ENCODE measurements at places on chromosomes 6 and 20. TPM values are rescaled to one million over a fixed set of nuclear protein-coding genes. Genes with fewer than 3 reads are reported as not detected.
A peak's percentile ranks its signal among the peaks of the same experiment; 100 is the strongest.

DNA sequence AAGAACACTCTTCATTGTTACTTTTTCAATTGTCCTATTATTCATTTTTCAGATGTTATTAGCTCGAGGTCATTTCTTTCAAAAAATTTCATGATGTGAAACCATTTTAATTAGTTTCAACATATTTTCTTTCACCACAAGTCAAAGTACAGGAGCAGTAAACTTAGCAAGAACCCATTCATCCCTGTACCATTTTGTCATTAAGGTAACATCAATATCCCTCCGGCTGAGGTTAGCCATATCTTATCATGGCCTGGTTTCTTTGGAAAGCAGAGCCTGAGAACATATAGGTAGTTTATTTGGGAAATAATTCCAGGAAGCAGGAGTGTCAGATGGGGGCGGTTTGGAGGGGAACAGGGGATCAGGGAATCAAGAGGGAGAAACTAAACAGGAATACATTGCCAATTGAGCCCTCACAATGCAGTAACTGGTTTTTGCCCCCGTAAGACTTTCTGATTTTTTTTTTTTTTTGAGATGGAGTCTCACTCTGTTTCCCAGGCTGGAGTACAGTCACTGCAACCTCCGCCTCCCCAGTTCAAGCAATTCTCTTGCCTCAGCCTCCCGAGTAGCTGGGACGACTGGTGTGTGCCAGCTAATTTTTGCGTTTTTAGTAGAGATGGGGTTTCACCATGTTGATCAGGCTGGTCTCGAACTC is 83.7 kb downstream of the MKKS start:
- DNase-seq = no peak
- H3K4me1 ChIP-seq = peaks cover 30% of the 10 kb centered on the region
- H3K27me3 ChIP-seq = no peaks in the 10 kb centered on the region
- peak overlapping the region; percentile 48 for H3K27ac ChIP-seq
- H3K36me3 ChIP-seq = no peaks in the 10 kb centered on the region
- H3K4me3 ChIP-seq = peak overlapping the region; percentile 7

DNA sequence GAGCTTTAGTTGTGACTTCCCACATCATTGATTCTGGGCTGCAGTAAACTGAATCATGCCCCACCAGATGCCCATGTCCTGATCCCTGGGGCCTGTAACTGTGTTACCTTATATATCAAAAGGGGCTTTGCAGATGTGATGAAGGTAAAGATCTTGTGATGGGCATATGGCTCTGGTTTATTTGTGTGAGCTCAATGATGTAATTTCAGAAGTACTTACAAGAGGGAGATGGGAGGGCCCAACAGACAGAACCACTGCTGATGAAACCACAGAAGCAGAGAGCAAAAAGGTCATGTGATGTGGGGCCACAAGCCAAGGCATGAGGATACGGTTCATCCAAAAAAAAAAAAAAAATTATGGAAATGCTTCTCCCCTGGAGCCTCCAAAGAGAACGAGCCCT is 118.7 kb downstream of the TOX2 start:
- peaks cover 81% of the 10 kb centered on the region for H3K27me3 ChIP-seq
- H3K4me1 ChIP-seq = peaks cover 55% of the 10 kb centered on the region
- H3K4me3 ChIP-seq = no peak overlapping the region
- DNase-seq = peak; percentile 19
- H3K27ac ChIP-seq = no peak overlapping the region

DNA sequence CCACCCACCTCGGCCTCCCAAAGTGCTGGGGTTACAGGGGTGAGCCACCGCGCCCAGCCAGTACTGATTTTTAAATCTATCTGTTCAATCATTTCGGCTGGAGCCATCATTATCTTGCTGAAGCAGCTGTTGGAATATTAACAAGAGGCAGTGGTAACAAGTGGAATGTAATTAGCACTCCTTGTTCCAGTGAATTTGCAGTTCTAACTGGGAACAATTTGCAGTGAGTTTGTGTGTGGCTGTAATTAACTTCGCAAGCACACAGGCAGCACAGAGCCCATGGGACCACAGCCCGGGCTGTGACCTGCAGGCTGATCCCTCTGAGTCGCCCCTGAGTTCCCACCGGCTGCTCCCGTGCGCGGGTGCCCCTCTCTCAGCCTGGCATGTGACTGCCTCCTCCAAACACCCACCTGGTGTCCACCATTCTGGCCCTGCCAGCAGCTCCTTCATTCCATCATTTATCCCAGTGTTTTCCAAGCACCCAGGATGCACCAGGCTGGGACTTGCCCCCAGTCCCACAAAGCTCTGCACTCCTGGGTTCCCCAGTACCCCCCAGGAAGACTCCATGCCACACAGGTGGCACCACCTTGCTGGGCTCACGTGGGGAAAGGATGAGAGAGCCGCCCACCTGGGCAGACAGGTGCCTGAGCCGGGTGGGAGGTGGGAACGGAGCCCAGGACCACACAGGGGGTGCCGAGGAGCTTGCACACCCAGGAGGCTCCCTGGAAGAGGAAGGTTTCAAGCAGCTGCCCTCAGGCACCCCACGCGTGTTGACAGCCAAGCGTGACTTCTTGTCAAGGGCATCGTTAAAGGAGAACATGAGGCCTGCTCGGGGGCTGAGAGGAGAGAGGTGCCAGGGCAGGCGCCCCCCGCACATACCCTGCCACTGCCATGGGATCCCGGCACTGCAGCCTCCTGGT is 75.2 kb downstream of the YTHDF1 start:
- H3K4me1 ChIP-seq = no peaks in the 10 kb centered on the region
- H3K4me3 ChIP-seq = no peak overlapping the region
- DNase-seq = no peak
- H3K36me3 ChIP-seq = no peaks in the 10 kb centered on the region
- peaks cover 14% of the 10 kb centered on the region for H3K27me3 ChIP-seq

DNA sequence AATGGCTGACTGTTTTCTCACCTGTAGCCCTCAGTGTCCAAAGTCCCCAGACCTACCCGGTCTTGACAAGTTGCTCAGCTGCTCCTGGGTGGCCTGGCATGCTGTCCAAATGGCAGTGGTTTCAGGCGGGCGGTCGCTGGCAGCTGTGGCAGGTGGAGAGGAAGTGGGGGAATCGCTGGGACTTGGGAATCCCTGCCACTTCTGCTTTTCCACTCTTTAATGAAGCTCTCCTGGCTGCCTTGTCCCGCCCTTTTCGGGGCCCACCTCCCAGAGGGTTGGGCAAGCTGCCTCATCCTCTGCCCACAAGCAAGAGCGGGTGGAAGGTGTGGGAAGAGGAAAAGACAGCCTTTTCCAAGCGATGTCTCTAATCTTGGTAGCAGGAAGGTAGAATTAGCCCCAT is at the start of gene OCSTAMP:
Gene OCSTAMP (minus strand): TSS at position 194 of the 400 bp plus-strand sequence. CDS start 94 bp downstream, at position 100.
- DNase-seq = no peak
- H3K27me3 ChIP-seq = no peaks in the 10 kb centered on the region

GRCh38 chr20:25250508-25250907 is 2.6 kb downstream of the PYGB start:
- H3K27me3 ChIP-seq = peaks cover 9% of the 10 kb centered on the region
- H3K4me1 ChIP-seq = peaks cover 41% of the 10 kb centered on the region
- H3K36me3 ChIP-seq = no peaks in the 10 kb centered on the region
- no peak for DNase-seq
- H3K4me3 ChIP-seq = no peak overlapping the region

GRCh38 chr20:35319192-35319870 is 27.1 kb upstream of the FAM83C start:
- H3K27ac ChIP-seq = no peak overlapping the region
- no peaks in the 10 kb centered on the region for H3K27me3 ChIP-seq
- H3K4me1 ChIP-seq = peaks cover 44% of the 10 kb centered on the region
- H3K36me3 ChIP-seq = peaks cover 10% of the 10 kb centered on the region
- DNase-seq = no peak

- no peak for DNase-seq
- H3K4me1 ChIP-seq = peaks cover 19% of the 10 kb centered on the region
- H3K4me3 ChIP-seq = no peak overlapping the region
- no peaks in the 10 kb centered on the region for H3K27me3 ChIP-seq
These were observed 68.1 kb downstream of the PHF20 start for GRCh38 chr20:35839904-35840303.

GRCh38 chr6:5567352-5567751 is 306.0 kb downstream of the FARS2 start:
- H3K4me3 ChIP-seq = no peak overlapping the region
- peaks cover 19% of the 10 kb centered on the region for H3K36me3 ChIP-seq
- H3K4me1 ChIP-seq = peaks cover 7% of the 10 kb centered on the region
- H3K27ac ChIP-seq = no peak overlapping the region

DNA sequence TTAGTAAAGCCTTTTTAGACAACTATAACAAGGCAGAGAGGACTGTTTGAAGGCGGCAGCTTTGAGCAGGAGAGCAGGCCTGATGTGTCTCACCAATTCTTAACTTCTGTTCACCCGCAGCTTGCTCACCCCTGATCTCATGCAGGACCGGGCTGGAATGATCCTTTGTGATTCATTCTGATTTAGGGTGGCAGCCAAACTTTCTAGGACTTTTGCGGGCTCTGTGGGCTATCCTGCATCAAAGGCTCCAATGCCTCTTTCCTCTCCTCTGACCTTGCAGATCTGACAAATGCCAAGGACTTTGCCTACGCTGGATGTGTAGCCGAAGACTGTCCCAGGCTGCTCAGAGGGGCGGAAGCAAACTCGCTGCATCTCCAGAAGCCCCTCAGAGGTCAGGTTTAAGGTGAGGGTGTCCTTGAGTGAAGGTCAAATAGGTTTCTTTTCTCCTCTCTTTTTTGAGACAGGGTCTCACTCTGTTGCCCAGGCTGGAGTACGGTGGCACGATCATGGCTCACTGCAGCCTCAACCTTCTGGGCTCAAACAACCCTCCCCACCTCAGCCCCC is 72.3 kb downstream of the VEGFA start:
- no peaks in the 10 kb centered on the region for H3K36me3 ChIP-seq
- H3K27me3 ChIP-seq = peaks cover 27% of the 10 kb centered on the region
- no peaks in the 10 kb centered on the region for H3K4me1 ChIP-seq
- H3K4me3 ChIP-seq = no peak overlapping the region
- no peak overlapping the region for H3K27ac ChIP-seq
- DNase-seq = no peak

DNA sequence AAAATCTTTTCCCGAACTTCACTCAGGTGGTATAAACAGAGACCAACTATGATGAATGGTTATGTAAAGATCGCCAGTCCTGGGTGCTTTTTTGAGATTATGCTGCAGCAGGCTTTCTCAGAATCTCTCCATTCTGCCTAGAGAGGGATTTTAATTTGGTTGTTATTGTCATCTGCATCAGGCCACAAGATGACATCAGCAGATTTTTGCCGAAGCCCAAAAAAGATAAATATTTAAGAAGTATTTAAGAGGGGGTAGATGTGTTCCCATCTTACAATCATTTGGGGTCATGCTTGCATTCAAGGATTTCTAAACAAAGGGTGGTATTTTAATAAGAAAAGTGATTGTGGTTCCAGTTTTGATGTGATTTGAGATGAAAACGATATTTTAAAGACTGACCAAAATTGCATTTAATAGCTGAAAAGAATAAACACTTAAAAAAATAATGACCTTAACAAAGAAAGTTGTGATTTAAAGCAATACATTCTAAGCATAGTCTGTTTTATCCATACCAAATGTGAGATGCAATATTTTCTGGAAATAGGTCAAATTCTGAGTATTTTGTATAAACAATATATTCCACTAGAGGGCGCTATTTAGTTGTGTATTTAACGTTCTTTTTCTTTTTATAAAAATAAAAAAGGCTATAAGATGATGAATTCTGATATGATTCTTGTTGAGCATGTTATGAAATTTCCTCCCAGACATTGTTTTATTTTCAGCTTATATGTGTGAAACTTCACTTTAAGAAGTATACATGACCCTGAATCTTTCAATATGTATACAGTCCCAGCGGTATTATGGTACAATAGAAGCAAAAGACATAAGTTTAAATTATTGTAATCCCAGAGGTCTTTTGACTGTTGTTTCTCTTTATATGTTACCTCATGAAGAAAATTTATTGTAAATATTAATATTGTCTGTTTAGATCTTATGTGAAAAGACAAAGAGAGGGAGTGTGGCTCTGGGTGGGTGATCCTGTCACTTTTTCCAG is 51.0 kb upstream of the ZFP64 start:
- DNase-seq = no peak
- no peaks in the 10 kb centered on the region for H3K27me3 ChIP-seq
- H3K4me3 ChIP-seq = no peak overlapping the region
- H3K36me3 ChIP-seq = no peaks in the 10 kb centered on the region

- peak; percentile 64 for DNase-seq
- H3K4me3 ChIP-seq = peak overlapping the region; percentile 87
- H3K4me1 ChIP-seq = peaks cover 26% of the 10 kb centered on the region
- peaks cover 2% of the 10 kb centered on the region for H3K36me3 ChIP-seq
- peaks cover 10% of the 10 kb centered on the region for H3K27me3 ChIP-seq
- H3K27ac ChIP-seq = peak overlapping the region; percentile 44
These were observed 951 bp downstream of the NRSN2 start for GRCh38 chr20:347640-348484.

DNA sequence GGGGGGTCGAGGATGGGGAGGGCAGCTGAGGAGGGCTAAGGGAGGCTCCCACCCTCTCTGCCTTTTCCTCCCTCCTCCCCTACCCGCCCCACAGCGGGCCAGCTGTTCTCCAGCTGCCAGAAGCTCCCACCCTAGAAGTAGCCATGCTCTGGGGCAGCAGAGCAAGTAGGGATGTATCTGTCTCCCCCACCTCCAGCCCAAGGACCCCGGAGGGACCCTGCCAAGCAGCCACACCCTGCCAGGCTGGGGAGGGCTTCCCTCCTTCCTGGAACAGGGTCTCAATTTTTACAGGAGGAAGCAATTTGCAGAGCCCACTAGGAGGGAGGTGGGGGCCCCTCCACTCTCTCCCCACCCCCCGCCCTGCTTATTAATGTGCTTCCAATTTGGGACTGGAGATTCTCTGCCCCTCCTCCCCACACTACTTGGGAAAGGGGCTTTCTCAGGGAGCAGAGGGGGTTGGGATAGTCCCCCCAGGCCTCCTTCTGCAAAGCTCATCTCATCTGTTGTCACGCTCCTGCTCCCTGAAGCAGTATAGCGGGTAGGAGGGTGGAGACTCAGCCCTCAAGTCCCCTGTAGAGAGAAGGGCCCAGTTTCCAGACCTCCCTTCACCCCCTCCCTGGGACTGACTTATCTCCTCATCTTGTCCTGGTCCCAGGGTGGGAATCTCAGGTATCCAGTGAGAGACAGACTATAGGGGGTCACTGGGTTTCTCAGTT is 4.5 kb downstream of the TEAD3 start:
- H3K36me3 ChIP-seq = no peaks in the 10 kb centered on the region
- H3K4me1 ChIP-seq = peaks cover 16% of the 10 kb centered on the region

- DNase-seq = no peak
- no peak overlapping the region for H3K27ac ChIP-seq
- H3K27me3 ChIP-seq = peaks cover 4% of the 10 kb centered on the region
- no peaks in the 10 kb centered on the region for H3K4me1 ChIP-seq
These were observed 9.7 kb upstream of the SYNDIG1 start for GRCh38 chr20:24459733-24460132.

GRCh38 chr6:89977808-89978748 is 83.8 kb downstream of the GJA10 start:
- H3K4me1 ChIP-seq = peaks cover 4% of the 10 kb centered on the region
- H3K4me3 ChIP-seq = no peak overlapping the region
- H3K27ac ChIP-seq = no peak overlapping the region

The SGK2 gene
- not detected for total RNA-seq

The OR12D3 gene
- total RNA-seq = not detected

The LINC00237 gene
- not detected for total RNA-seq

The MAFB gene
- 0.33 TPM for total RNA-seq

The PTCHD4 gene
- not detected for total RNA-seq

The LPA gene
- not detected for total RNA-seq

The GRIK2 gene
- total RNA-seq = not detected

The HSPA1B gene
- total RNA-seq = 62.6 TPM

The JPH2 gene
- 0.10 TPM for total RNA-seq

Data from activated CD4-positive, alpha-beta memory T cell treated with anti-CD3 and anti-CD28 coated beads, Interleukin-2, amount 10 ng/mL, durations not matched to agents 7 days and 5 days (primary cell).